Activated T-helper 1 cell treated with anti-CD3 and anti-CD28 coated beads, Interleukin-12 subunit alpha, Interleukin-12 subunit beta, Interleukin-2, Interleukin-4 antibody, amounts not matched to agents 30 ng/mL and 10 ng/mL and 1 ng/mL, durations not matched to agents 14 hours and 24 hours and 36 hours (primary cell): ENCODE measurements at places on chromosomes 1 and 21.

DNA sequence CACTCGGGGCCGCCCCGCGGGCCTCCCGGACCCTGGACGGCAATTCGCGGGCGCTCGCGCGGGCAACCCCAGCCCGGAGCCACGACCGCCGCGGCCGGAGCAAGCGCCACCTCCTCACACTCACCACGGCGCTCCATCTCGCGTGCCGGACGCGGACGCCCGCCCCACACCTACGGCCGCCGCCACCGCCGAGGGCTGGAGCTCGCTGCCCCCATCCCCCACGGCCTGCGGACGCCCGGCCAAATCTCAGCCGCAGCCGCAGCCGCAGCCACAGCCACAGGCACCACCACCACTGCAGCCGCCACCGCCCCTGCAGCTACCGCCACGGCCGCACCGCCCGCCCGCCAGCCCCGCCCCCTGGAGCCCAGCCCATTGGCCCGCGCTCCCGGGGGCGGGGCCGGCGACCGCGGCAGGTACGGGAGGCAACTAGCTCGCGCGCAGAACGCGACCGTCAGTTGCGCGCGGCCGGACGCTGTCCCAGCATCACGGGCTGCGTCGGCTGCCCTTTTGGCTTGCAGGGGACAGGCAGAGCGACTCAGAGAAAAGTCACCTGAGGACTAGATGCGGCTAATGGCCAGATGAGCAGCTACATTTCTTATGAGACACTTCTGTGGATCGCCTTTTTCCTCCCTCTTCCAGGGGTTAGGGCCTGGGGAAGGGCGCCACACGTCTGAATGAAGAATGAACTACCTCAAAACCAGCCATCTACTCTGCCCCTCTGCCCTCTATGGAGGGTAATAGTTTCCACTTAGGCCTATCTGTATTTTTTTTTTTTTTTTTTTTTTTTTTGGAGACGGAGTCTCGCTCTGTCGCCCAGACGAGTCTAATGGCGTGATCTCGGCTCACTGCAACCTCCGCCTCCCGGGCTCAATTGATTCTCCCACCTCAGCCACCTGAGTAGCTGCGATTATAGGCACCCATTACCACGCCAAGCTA lies at the start of gene ARHGAP29:
Gene ARHGAP29, minus strand, starts transcription at position 294 of the 936 bp plus-strand sequence. CDS start 5,973 bp downstream, outside the sequence.
- peak; percentile 40 for DNase-seq

GRCh38 chr1:150613061-150613920 lies 16.1 kb downstream of the ENSA start:
- peak; percentile 49 for DNase-seq

DNA sequence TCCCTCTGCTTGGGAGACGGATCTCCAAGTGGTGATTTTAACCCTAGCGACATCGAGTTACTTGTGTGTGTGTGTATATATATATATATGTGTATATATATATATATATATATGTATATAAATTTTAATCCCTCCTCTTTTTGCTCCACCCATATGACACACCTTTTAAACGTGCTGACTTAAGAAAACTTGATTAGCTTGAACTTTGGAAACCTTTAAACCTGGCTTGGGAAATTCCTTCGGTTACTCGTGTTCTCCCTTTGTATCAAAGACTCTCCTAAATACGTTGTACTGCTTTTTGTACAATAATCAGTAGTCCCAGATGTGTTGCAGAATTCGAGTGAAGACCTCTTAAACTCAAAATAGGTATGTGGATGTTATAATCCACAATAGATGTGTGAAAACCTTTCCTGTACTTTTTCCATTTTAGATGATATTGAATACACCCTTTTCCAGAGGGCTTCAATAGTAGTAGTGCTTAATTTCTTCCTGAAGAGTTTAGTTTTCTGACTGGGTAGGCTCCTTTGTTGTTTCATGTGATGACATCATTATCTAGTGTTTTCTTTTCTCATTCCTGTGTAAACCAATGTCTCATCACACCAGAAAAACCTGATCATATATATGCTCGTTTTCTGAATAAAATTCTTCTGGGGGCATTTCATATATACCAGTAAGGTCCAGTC lies 1.4 kb downstream of the RNF11 start:
- no peak for DNase-seq

- DNase-seq = no peak
These were observed 50.2 kb downstream of the CAPZB start for GRCh38 chr1:19435181-19435580.

GRCh38 chr1:91835087-91835521 lies 50.8 kb downstream of the TGFBR3 start:
- no peak for DNase-seq

- no peak for DNase-seq
These were observed 29.3 kb downstream of the SOD1 start for GRCh38 chr21:31688603-31689368.

DNA sequence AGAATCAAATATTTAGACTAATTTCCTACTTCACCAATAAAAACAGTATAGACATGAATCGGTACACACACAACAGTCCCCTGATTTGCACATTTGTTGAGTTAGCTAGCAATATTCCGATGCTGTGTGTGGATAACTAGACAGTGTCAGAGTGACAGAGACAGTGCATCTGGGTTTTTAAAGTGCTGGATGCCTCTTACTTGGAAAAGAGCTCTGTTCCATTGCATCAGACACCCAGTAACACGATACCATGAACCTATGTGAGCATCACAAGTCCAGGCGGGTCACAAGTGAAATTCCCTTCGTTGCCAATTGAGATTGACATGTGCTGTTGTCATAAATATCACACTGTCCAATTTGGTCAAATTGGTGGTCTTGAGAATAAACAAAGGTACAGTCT lies 82.0 kb upstream of the ESRRG start:
- no peak for DNase-seq

GRCh38 chr1:24872061-24872850 lies 57.8 kb downstream of the RUNX3 start:
- DNase-seq = no peak

DNA sequence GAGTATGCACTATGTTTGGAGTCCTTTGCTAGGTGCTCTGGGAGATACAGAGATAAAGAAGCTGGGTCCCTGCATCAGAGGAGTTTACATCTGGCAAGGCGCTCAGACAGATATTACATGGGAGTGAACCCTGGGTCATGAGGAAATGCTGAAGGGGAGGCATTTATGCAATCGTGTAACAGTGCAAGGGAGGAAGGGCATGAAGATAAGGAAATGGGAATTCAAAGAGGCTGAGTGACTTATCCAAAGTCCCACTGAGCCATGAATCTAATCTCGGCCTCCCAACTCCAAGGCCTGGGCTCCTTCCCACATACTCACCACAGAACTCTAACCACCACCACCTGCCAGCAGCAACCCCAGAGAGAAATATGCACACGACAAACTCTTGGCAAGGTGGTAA lies 51.6 kb downstream of the FAM163A start:
- no peak for DNase-seq

DNA sequence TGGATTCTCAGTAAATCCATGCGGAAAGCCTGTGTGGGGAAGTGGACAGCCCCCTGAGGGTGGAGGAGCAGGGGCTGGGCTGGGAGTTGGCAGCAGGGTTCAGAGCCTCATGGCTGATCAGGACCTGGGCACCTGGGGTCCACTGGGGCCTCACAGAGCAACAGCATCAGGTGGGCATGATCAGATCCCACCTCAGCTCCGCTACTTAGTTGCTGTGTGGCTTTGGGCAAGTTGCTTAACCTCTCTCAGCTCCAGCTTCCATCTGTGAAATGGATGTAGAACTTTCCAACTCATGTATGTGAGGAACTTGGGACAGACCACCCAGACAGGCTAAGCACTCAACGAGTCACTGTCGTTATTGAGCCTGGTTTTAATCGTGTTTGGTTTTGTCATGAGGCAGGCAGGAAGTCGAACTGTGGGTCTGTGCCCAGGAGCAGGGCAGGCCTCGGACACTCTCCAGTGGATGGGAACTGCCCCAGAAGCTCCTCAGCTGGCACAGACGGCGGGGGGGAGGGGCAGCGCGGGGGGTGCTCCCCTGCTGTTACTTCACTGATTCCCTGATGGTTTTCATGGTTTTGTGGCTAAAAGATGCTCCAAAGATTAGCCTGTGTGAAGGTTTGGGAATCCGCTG lies 155.8 kb upstream of the TMEM51 start:
- no peak for DNase-seq

DNA sequence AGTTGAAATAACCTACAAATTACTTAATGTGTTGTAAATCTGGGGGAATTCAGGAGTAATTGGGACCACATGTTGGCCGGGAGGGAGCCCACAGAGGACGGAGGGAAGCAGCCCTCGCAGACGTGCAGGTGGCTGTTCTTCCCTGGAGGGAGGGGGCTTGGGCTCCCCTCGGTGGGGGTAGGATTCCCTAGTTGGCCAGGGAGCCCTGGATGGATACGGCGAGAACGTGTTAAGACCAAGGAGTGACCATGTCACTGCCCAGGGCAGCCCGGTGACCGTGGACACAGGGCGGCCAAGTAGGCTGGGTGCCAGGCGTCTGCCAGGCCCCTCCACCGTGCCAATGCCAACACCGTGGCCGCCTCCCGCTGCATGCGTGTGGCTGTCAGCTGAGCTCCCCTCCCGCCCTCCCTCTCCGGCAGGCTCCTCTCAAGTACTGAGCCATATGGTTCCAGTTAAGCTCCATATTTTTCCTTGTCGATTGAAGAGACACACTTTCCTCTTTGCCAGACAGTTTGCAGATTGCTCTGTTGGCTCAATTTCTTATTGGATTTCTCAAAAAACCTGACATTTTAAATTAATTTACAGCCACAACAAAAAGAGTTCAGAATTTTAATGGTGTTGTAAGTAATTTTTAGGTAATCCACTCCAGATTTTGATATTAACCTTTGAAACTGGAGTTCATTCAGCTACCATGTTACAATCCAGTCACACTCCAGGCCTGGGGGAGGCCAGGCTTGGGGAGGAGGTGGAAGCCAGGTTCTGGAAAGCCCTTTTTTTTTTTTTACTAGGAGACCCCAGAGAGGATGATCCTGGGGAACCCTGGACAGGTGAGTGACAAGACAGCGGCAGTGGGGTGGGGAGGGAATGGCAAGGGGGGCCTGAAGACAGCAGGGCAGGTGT lies 71.2 kb downstream of the CASZ1 start:
- DNase-seq = no peak

GRCh38 chr1:94092210-94092613 lies 28.7 kb downstream of the ABCA4 start:
- DNase-seq = no peak

DNA sequence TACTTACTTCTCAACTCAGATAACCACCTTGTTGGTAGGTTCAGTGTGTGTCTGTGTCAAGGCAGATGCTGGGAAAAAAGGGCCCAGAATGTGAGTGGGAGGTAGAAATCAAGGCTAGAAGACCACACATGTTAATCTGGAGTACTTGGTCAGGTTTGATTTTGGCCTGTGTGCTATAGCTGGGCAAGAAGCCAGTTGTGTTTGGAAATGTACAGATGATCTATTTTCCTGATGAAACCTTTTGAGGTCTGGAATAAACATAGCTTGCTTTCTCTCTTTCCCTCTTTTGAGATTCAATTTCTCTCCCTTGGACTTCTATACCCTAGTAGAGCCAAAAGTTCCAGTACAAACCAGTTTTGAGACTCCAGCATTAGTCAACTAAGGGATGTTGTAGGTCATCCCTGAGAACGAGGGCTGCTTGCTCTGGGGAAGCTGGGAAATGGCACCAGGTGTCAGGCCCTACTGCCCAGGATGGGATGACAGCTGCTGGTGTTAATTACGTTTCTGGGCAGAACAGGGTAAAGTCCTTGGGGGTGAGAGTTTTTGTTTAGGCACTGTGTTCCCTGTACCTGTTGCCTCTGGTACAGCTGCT lies 15.8 kb downstream of the MAPKAPK2 start:
- no peak for DNase-seq

GRCh38 chr21:39330001-39330400 lies 16.6 kb upstream of the BRWD1 start:
- no peak for DNase-seq

DNA sequence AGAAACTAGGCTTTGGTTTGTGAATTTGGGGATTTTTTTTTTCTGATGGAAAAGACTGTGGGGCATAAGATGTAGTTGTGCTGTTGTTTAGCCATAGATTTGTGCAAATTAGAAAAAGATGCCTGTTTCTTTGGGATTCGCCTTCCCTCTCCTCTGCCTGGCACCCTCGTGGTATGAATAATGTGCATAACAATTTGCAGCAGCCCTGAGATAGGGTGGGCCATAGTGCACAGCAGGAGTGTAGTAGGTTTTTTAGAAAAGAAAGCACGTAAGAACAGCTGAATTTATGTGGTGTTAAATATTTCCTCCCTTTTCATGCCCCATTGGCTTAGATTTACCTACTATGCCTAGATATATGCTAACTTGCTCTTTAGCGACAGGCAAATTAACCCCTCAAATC lies 158.9 kb downstream of the PTGER3 start:
- no peak for DNase-seq

DNA sequence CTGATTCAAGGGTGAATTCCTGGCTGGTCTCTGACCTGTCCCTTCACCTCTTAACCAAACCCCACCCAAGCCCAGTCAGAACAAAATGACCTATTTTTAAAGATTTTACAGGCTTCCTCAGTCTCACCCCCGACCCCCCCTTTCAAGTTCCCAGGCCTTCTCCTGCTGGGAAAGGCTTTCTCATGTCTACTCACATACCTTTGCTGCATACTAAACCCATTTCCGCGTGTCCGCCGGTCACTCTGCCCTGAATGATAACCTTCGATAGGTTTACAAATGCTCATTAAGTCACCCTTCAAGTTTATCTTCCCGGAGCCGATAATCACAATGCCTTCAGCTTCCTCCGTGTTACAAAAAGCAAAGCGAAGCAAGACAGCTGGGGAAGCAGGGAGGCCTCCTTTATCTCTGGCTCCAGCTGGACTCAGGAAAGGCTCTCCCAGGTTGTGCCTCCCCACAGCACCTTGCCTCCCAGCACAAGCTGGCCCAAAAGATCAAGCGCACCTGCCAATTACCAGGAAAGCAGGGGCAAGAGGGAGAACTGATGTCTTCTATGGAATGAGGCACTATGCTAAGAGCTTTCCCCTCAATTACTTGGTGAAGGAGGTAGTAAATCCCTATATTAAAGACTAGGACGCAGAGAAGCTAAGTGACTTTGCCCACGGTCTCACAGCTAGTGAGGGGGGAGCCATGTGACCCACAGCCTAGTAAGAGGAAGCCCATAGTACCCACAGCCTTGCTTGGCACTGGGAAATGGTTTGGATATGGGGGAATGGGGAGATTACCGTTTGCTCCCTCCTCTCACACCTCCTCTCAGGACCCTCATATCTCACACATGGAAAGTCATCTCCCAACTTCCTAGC lies 15.9 kb downstream of the SMIM12 start:
- no peak for DNase-seq

- no peak for DNase-seq
These were observed 76.4 kb upstream of the DNAH14 start for GRCh38 chr1:224852901-224853568.

- no peak for DNase-seq
These were observed 7.3 kb upstream of the IL10 start for GRCh38 chr1:206779638-206780037.

DNA sequence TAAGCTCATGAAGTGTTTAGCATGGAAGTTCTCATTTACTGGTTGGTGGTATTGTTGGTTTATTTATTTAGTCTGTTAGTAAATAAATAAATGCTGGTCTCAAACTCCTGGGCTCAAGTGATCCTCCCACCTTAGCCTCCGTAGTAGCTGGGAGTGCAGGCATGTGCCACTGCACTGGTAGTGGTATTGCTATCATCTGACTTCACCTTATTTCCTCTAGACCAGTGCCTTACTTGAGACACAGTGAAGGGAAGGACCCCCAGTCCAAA lies 1.4 kb upstream of the SLC2A1 start:
- DNase-seq = no peak

GRCh38 chr1:27192039-27192529 lies 37.2 kb upstream of the SLC9A1 start:
- DNase-seq = no peak

GRCh38 chr1:116537040-116537831 lies 33.6 kb downstream of the CD58 start:
- DNase-seq = no peak
